ENCODE measurements at places on chromosomes 11 and 22.

- no peak for DNase-seq
Measured at GRCh38 chr22:39290724-39291161, 28.7 kb downstream of the RPL3 start.

GRCh38 chr11:1226226-1226985 lies 3.5 kb downstream of the MUC5B start:
- DNase-seq: no peak

DNA sequence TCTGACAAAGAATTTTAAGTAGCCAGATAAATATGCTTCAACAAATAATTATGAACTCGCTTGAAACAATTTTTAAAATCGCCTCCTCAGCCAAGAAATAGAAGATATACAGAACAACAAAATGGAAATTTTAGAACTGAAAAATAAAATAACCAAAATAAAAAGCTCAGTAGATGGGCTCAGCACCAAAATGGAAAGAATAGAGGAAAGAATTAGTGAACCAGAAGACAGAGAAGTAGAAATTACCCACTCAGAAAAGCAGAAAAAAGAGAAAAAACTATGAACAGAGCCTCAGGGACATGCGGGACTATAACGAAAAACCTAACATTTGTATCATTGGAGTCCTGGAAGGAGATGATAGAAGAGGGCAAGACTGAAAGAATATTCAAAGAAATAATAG lies 7.4 kb downstream of the COMMD9 start:
- DNase-seq: no peak

DNA sequence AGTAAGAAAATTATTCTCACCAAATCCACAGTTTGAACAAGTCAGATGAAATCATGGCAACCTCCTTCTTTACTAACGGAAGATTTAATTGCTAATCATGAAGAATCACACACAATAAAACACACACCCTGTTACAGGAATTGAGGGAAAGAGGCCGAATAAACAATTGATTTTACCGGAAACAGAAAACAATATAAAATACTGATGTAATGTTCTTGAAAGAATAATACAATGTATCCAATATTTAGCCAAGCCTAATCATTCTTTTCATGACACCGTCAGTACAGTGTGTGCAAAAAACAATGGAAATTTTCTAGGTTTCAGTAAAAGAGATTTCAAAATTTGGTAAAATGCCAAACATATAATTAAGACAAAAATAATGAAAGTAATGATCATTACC lies 23.4 kb downstream of the ASRGL1 start:
- DNase-seq: no peak

DNA sequence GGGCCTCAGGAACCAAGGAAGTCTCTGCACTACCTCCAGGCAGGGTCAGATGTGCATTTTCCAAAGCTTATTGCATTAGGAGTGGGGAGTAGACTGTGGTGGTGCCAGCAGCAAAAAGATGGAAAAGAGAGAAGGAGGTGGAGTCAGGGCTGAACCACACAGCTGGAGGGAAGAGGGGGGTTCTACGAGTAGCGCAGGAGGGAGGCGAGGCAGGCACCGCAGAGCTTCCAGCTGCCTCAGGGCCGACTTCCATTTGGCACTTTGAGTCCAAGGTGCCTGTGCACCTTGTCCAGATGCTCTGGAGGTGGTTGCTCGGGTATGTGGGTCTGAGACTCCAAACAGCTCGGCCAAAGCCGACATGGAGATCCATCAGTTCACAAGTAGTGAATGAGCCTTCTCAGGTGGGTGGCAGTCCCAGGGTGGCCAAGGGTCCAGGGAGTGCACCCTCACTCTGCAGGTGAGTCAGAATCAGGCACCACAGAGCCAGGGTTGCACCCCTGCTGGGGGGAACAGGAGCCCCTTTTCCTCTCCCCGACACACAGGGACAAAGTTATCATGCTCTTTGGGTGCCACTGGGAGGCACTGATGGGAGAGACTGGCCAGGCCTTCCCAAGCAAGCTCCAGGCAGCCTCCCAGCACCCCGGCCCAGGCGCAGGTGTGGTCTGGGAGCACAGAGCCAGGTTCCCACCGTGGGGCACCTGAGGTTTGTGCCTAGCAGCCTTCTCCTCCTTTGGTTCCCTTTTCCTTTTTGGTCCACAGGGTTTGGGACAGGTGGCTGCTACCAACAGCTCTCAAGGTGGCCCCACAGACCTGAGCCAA lies 30.2 kb downstream of the GGT5 start:
- DNase-seq: no peak

DNA sequence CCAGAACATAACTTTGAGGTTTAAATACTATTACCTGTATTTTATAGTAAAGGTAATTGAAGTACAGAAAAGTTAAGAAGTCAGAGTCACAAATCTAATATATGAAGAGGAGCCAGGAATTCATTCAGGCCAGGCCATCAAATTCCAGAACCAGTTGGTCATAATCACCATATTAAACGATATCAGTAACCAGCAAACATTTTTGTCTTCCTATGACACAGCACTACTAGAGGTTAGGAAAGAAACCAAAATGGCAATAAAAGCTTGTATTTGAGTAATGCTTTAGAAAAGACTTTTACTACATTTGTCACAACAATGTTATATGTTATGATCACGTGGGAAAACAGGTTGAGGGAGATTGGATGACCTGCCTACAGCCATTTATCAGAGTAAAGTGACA lies 62.2 kb downstream of the DKK3 start:
- DNase-seq: no peak

All from esophagus squamous epithelium (tissue), 5 donors.